ENCODE measurements at places on chromosomes 5 and 9.

DNA sequence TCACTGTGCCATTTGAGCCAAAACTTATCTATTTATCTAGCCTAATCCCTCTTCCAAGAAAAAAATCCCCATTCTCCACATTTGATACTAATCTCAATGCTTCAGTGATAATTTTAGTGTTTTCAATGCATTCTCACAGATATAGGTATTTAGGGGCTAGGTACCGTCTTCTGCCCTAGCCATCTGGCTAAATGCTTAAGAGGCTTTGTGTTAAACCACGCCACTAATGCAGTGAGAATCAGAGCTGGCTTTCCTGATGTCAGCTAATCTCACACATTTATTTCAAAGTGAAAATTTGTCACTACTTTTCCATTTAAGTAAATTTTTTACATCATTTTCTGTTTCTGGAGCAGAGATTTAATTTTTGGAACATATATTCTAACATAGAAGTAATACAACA lies 479.7 kb downstream of the MAN2A1 start:
- no peak for DNase-seq

DNA sequence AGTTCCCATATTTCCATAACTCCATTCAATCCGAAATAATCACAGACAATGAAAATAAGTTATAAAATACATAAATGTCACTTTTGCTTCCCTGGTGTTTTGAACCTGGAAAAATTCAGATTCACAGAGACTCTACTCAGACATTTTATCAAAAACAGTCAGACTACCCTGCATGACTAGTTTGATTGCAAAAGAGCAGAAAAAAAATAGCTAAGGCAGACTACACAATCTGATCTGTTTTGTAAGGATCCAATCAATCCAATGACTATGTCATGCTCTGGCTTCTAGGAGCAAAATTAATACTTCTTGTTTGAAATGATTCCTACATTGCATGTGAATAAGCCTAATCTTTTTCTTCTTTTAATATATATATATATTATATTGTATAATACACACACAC lies 1262.6 kb downstream of the EFNA5 start:
- no peak for DNase-seq

DNA sequence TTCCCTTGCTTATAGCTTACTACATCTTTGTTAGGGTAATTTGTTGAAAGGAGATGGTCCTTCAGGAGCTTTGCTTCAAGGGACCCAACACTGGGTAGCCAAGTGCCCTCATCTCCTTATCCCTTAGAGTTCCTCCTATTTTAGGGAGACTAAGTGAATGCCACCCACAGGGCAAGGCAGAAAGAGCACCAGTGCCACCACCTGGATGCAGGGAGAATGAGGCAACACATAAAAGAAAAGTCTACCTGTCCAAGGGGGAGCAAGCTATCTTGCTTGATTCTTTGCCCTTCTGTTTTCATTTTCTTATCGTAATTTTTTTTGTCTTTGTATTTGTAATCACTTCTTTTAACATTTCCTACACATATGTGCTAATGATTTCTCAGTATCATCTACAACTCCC lies 205.5 kb downstream of the NPR3 start:
- no peak for DNase-seq

DNA sequence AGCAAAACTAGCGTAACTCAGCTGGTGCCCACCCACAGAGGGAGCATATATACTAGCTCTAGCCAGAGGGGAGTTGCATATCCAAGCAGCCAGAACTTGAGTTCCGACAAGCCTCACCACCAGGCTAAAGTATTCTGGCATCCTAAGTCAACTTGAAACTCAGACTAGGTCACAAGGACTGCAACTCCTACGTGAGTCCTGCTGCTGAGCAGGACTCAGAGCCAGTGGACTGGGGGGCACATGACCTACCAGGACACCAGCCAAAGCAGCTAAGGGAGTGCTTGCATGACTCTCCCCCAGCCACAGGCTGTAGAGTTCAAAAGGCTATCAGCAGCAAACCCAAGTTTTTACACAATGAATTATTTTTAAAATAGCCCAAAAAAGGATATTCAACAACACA lies 26.1 kb downstream of the SPDL1 start:
- no peak for DNase-seq

DNA sequence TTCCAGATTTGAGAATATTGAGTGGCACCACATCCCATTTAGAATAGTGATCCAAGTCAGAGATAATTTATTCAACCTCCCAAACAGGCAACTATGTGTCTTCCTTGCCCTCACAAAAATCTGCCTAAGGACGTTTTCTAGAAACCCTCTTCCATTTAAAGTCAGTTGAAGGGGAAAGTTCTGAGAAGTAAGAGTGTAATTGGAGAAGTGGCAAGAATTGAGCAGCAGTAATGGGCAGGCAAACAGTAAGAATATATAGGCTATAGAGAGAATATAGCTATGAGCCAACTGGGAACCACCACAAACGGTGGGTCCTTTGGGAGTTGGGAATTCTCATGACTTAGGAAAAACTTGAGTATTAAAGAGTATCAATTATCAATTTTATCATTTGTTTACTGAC lies 31.1 kb upstream of the CETN3 start:
- no peak for DNase-seq

- DNase-seq: no peak
These were observed 250.8 kb downstream of the DMRT2 start for GRCh38 chr9:1300941-1301340.

- DNase-seq: no peak
These were observed 28.5 kb upstream of the CETN3 start for GRCh38 chr5:90438100-90438499.

- no peak for DNase-seq
These were observed 172.7 kb upstream of the RFX3 start for GRCh38 chr9:3698531-3698930.

Measured in AML-193 (cell line).